KG1 (cell line): ENCODE measurements at places on chromosomes 13 and 19.

GRCh38 chr13:63455938-63456337 is 2040.3 kb upstream of the PCDH20 start:
- no peak for DNase-seq

DNA sequence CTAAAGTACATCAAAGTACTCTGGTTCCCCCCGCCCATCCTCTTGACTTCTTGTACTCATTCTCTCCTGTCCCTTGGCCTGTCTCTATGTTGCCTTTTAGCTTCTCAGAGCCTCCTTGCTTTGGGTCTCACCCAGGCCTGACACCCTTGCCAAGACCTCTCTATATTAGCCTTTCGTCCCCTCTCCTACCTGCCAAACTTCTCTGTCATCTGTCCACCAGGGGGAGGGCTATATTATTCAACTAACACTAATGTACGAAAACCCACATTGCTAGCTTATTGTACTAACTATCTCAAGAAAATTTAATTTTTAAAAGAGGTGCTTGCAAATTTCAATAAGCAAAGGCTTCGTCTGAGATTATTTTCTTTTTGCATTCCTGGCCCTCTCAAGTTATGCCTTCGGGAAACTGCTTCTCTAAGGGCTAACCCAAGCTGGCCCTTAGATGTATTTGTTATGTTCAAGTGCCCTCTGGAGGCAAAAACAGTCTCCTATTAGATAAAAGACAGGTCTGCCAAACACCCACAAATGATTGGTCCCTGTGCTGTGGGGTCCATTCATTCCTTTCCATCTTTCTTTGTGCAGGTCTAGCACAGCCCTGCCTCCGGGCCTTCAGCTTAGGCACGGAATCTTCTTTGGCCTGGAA is 6.3 kb upstream of the MRPS31 start:
- DNase-seq, result peak; percentile 75

GRCh38 chr19:35347171-35347929 is at the start of gene FFAR1:
TSS of gene FFAR1 (plus strand) at chr19:35347902. CDS start at chr19:35351552, 3,650 bp downstream.
- DNase-seq, result peak; percentile 53

DNA sequence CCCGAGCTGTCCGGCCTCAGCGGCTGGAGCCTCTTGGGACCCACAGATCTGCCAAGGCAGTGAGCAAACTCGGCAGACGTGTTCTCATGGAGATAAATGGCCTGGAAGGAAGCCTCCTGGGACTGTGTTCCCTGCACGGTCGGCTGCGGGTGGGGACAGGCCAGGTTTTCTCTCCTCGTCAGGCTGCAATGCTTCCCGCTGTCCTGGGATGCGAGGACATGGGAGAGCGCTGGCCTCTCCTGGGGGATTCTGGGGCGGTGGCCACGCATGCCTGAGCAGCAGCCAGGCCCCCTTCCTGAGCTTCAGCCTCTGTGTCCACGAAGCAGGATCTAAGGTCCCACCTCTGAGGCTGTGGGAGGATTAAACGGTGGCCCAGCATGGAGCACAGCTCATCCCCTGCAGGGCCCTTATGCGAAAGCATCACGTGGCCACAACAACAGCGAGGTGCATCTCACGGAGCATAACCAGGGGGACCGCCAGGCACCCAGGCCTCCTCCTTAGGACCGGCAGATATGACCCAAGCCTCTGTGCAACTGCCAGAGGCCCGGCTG is 21.2 kb upstream of the C13orf46 start:
- DNase-seq, result no peak

GRCh38 chr13:110838116-110838515 is 76.8 kb downstream of the ANKRD10 start:
- no peak for DNase-seq

- DNase-seq, result no peak
Measured at GRCh38 chr19:49749055-49749716, 13.9 kb downstream of the TSKS start.

DNA sequence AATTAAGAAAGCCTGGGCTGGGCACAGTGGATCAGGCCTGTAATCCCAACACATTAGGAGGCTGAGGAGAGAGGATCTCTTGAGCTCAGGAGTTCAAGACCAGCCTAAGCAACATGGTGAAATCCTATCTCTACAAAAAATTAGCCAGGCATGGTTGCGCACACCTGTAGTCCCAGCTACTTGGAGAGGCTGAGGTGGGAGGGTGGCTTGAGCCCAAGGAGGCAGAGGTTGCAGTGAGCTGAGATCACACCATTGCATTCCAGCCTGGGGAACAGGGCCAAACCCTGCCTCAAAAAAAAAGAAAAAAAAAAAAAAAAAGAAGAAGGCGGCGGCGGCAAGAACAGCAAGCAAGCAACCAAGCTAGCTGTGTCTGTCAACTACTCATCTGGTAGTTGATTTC is 26.7 kb downstream of the TSC22D1 start:
- no peak for DNase-seq

DNA sequence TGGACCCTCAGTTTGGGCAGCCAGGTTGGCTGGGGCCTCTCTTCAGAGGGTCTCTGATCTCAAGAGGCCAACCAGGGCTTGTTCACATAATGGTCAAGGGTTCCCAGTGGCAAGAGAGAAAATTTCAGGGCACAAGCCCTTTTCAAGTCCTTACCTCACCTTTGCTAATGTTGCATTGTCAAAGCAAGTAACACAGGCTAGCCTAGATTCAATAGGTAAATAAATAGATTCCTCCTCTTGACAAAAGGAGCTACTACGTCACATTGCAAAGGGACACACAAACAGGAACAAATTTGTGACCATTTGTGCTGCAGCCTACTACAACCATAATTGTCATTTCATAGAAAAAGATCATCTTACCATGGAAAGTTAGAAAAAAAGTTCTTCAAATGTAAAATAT is 33.9 kb upstream of the FRY start:
- no peak for DNase-seq

GRCh38 chr19:52397310-52398080 is at the start of gene ZNF528:
TSS of gene ZNF528 (plus strand) at chr19:52397849. CDS start at chr19:52402014, 4,165 bp downstream.
- DNase-seq, result peak; percentile 97

GRCh38 chr13:52980695-52981094 is 47.9 kb upstream of the OLFM4 start:
- no peak for DNase-seq

DNA sequence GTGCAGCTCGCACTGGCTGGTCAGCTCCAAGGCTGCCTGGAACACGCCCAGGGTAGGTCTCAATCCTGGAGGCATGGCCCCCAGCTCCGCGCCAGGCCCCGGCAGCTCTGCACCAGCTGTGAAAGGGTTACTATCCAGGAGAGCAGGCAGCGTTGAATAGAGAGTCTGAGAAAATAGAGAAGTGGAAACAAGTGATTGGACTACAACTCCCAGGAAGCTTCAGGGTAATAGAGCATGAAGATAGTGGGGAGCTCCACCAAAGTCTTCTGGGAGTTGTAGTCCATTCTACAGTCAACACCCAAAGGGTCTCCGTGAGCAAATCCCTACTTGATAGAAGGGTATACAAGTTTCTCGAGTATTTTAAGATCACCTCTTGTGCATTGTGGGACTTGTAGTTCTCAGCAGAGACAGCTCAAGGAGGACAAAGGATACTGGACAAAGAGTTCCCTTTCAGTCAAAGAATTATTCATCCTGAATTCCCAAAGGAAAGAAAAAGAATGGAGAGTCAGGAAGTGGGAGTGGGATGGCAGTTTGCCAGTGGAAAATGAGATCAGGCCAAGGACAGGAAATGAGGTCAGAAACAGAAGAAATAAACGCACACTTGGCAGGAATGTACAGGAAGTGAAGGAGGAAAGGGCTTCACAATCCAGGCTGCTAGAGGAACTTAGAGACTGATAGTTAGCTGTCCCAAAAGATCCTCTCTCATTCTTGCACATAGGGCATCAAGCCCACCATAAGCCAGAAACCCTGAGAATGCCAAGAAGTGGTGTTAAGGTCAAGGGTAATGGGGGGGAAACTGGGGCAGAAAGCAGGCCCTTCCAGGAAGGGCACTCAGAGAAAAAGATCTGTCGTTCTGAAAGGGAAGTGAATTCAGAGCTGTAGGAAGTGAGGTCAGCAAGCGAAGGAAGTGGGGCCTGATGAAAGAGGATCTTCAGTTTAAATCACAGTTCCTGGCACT is 5.5 kb upstream of the MAMSTR start:
- peak; percentile 60 for DNase-seq

- DNase-seq, result no peak
Measured at GRCh38 chr19:41325947-41326706, 16.2 kb downstream of the CCDC97 start.

GRCh38 chr19:650121-650520 is 10.4 kb downstream of the FGF22 start:
- no peak for DNase-seq

DNA sequence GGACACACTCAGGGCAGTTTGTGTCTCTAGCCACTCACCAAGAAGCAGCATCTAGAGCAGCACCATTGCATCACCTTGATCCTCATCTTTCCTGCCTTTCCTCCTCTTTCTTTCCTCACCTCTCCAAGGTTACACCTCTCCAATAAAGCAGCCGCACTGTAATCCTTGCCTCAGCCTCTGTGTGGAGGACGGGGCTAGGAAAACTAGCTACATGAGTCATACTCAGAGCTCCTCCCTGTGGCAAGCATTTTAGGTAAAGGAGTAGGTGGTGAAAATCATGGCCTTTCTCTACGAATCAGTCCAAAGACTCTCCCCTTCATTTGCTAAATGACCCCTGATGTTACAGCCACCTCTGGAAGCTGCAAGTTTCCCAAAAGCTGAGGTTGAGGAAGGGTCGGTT is 108.9 kb downstream of the DNAJC15 start:
- no peak for DNase-seq

GRCh38 chr19:7263521-7263920 is 30.7 kb downstream of the INSR start:
- no peak for DNase-seq

DNA sequence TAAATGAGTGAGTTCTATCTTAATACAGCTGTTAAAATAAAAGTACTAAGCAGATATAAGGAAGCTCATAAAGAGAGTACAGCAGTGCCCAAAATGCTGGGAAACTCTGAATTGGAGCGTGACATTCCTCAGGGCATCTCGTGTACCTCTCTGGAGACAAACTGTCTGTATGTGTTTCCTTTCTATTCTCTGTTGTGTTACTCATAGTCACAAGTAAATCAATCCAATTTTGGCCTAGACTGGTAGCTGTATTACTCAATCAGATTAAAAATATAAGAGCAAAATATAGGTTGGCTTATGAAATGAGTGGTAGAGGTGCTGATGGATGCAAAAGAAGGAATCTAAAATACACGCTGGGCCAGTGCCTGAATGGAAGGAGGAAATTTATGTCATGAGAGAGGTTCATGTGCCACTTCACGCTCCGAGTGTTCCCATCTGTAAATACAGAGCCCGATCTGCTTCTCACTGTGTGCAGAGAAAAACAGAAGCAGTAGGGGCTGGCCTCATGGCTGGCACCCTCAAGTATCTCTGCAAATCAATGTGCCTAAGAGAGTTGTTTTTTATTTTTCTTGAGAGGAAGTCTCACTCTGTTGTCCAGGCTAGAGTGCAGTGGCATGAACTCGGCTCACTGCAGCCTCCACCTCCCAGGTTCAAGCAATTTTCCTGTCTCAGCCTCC is 58.7 kb upstream of the RGCC start:
- DNase-seq, result no peak

- DNase-seq, result no peak
Measured at GRCh38 chr19:46788968-46789338, 559 bp upstream of the SLC1A5 start.

- peak; percentile 70 for DNase-seq
Measured at GRCh38 chr19:14091081-14091812, 696 bp upstream of the SAMD1 start.

GRCh38 chr13:92143766-92144165 is 745.3 kb downstream of the GPC5 start:
- DNase-seq, result no peak

DNA sequence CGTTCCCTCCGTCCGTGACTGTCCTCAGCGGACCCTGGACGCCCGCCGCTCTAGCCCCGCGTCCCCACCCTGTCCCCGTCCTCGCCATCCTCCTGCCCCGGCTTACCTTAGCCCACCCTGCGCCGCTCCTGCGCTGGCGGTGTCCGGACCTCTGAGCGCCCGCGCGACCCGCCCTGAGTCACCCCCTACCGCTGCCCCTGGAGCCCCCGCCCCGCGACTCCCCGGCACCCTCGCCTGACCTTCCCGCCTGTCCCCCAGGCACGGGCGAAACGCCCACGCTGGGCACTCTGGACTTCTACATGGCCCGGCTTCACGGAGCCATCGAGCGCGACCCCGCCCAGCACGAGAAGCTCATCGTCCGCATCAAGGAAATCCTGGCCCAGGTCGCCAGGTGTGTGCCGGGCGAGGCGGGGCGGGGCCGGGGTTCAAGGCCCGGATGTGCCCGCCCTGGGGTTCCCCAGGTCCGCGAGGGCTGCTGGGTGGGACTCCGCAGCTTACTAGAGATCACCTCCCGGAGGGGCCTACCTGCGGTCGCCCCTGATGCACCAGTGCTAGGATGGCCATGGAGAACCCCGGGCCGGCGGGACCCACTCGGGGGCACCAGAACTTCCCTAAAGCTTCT is 5.1 kb downstream of the HMG20B start:
- DNase-seq, result no peak

- DNase-seq, result no peak
Measured at GRCh38 chr13:102097708-102098107, 304.1 kb downstream of the FGF14 start.

GRCh38 chr19:10961073-10961860 is 437 bp downstream of the SMARCA4 start:
- DNase-seq, result no peak

- DNase-seq, result no peak
Measured at GRCh38 chr13:110433014-110433413, 125.9 kb downstream of the COL4A2 start.

DNA sequence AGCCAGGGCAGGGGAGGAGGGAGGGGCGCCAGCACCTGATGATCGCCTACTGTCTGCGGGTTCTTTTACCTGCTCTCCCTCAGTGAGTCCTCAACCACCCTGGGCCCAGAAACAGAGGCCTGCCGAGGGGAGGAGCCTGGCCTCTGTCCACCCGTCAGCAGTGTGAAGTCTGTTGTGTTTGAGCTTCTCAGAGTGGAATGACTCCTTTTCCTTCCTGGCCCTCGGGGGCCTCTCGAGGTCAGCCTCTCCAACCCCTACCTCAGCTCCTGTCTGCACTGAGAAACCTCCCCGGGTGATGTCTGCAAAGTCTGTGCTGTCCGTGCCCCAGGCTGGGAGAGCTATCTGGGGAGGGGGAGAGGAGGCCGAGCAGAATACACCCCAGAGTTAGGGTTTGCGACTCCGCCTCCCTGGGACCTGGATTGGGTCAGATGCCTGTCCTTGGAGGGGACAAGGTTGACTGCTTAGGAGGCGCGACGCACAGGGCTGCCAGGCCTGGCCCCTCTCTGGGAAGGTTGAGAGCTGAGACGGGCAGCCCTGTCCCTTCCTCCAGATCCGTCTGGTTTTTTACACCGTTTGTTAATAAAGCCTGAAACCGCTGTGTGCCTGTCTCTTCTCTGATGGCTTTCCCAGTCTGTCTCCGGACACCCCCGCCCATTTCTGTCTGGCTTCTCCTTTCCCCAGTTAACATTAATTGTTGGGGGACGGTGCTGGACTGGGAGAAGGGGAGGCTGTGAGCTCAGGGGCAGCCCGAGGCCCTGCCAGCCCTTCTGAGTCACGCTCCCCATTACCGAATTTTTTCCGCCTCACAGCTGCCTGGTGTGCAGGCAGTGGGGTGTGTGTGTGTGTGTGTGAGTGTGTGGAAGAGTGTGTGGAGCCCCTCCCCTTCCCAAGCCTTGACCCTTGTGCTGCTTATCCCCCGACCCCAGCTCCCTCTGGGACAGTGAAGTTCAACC is 989 bp upstream of the SSC5D start:
- no peak for DNase-seq

- DNase-seq, result no peak
Measured at GRCh38 chr19:6528544-6529121, 2.2 kb upstream of the TNFSF9 start.
